Brain pericyte (primary cell): ENCODE measurements at places on chromosomes 4 and X.

DNA sequence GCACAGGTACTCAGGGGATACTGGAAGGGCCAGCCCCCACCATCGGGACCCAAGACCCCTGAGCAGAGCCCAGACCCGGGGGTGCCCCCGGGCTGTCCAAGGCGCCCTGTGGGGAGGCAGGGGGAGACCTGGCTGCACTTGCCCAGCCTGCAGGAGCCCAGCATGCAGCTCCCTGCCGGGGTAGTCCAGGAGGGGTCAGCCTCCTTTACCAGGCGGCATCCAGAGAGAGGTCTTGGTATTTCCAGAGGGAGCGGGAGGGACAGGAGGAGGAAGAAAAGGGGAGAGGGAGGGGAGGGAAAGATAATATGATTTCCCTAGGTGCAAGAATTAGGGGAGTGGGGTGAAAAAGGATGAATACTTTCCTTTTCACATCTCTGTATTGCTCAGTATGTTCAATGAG is 97.5 kb downstream of the ABLIM2 start:
- no peak for DNase-seq

DNA sequence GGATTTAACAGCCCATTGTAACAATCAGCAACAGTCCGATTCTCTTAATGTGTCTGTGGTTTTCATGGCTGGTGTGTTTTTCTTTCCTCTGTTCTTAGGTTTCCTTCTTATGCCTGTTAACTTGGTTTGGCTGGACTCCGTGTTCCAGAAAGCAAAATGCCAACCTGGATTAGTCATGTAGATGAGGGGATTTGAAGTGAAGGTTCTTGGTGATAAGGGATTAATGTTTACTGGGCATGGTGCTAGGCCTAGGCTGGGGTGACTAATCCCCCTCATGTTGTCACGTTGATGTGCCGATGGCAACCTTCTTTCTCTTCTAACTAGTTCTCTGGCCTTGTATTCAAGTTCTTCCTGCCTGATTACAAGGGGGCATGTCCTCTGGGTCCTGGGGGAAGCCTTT is 85.9 kb downstream of the REPS2 start:
- DNase-seq, result no peak

DNA sequence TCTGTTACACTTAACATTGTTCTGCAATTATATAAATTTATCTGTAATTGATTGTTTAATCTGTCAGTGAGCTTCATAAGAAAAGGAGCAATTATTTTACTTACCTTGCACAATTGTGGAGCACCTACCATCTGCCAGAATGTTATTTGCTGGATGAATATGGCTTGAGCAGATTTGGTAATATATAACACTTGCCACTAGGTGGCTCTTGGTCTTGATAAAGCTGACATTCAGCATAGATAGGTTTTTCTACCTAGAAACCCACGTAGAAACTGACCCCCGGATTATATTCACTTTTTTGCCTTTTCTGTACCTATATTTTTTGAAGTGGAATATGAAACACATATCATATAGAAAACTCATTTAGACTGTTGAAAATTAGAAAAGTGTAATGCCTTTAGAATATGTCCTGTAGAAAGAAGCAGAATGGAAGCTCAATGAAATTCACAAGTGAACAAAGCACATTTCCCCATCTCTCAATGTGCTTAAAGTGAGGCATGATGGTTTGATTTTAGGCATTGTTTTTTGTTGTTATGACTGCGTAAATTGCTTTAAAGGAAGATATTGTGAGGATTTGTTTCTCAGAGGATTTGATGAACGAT is 9.5 kb downstream of the RBPJ start:
- DNase-seq, result no peak

GRCh38 chr4:140342620-140343019 is 30.8 kb upstream of the SCOC start:
- no peak for DNase-seq

- no peak for DNase-seq
Observed at GRCh38 chrX:22373766-22374165, 101.1 kb downstream of the CBLL2 start.

DNA sequence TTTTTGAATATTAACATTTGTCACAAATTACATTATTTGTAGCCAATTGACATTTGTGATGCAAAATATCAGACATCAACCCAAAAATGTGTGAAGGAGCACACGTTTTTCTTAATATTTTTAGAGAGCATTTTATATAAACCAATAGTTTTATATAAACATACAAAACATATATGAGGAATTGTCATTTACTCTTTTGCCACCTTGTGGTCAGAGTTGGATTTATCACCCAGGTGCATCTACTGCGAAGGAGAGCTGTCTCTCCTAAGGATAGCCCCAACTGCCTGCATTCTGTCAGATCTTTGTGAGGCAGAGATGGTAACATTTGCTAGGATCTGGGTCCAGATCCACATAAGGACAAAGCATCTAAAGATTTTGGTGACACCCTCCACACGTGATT is 2.5 kb upstream of the USP27X start:
- DNase-seq, result no peak

DNA sequence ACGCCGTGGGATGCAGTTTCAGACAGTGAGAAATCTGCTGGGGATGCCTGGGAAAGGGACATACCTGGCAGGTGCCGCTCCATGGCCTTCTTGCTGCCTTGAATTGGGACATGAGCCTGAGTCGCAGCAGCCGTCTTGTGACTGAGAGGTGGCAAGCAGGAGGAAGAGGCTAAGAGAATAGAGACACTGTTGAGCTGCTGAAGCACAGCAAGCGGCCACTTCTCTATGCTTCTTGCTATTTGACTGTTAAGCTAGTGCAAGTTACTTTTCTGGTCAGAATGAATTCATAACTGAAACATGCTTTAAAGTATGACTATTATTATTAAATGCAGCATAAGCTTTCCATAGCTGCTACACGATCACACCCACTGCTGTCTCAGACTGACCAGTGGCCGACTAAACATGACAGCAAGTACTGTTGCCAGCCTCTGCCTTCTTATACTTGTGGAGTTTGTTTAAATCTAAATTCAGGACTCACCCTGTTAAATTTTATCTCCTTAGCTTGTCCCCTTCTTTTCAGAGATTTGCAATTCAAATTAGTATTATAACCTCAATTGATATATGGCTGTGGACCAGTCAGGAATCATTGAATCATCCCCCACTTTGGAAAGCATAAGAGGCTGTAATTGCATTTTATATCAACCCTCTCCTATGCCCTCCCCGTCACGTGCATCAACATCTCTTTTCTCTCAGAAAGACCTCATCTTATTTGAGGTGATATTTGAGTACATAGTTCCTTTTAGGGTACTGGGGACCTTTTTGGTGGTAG is 24.8 kb upstream of the ACSL1 start:
- DNase-seq, result no peak

- no peak for DNase-seq
Observed at GRCh38 chr4:187027272-187027671, 303.6 kb upstream of the FAT1 start.

DNA sequence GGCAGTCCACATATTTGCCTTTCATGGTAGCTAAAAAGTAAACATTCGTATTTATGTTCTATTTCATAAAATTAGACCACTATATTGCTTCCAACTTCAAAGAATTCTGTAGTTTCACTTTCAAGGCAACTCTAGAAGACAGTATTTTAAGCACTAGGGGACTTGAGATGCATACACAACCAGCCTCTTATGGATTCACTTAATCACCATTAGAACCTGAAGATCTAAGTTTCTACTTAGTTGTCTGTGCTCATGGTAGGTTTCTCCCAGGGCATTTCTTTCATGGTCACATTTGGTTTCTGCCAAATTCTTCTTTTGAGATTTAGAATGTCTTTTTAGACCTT is 209.9 kb upstream of the HCCS start:
- DNase-seq, result no peak

DNA sequence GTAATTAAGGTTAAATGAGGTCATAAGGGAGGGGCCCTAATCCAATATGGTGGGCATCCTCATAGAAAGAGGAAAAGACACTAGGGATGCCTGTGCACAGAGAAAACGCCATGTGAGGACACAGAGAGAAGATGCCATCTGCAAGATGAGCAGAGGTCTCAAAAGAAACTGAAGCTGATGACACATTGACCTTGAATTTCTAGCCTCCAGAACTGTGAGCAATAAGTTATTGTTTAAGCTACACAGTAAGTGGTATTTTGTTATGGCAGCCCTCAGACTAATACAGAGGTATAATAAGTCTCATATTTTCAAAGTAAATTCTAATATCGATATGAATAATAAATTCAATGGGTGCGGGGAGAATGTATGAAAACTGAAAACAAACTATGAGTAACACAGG is 169.9 kb downstream of the UGT8 start:
- no peak for DNase-seq
